ENCODE measurements at places on chromosomes 16 and 17.

GRCh38 chr16:89899879-89900481 lies 18.7 kb upstream of the MC1R start:
- peak; percentile 43 for DNase-seq

DNA sequence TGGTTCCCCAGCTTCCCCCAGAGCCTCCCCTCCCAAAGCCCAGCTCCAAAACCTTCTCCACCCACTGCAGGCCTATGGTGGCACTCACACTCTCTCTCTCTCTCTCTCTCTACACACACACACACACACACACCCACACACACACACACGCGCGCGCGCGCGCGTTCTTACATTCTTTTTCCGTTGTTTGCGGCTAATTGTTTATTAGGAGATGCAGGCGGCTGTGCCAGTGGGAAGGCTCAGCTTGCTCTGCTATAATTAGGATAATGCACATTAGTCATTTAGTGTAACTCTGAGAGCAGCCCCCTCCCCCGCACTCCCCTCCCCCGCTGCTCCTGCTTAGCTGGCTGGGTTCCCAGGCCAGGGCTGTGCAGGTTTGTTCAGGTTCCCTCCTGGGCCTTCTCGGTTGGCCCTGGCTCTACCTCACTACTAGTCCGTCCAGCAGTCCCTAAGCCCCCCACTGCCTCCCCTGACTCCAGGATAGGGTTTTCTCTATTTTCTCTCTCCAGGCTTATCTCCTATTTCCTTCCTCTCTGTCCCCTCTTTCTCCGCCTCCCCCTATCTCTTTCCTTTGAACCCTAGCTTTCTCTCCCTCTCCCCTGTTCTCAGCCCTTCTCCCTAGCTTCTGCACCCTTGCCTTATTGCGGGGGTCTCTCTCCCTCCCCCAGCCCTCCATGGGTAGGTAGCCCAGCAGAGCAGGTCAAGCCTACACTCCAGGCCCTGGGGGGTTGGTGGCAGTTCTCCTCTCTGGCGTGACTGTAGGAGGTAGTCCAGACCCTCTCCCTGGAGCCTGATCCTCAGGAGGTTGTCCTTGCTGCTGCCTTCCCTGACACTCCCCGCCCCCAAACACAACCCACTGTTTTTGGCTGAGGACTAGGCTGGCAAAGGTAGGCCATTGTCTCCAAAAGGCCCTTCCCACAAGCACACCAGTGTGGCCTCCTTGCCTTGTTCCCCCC lies 34.0 kb downstream of the TMEM132E start:
- DNase-seq, result no peak

DNA sequence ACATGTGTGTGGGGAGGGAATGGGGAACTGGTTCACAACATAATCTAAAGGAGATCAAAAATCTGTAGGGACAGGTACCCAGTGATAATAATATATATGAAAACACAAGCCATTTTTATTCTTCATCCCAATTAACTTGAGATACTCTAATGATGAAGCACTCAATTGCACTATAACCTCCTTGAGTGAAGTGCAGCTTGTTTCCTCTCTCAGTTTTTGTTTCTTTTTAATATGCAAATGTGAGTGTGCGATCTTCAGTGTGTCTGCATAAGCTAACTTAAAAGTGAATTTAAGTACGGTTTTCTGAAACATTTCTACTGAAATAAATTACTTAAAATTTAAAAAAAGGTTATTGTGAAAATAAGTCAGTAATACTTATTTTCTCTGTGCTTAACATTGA lies 623.5 kb downstream of the CDH11 start:
- DNase-seq, result no peak

- peak; percentile 46 for DNase-seq
Observed at GRCh38 chr17:43366891-43367736, 31.7 kb upstream of the ARL4D start.

DNA sequence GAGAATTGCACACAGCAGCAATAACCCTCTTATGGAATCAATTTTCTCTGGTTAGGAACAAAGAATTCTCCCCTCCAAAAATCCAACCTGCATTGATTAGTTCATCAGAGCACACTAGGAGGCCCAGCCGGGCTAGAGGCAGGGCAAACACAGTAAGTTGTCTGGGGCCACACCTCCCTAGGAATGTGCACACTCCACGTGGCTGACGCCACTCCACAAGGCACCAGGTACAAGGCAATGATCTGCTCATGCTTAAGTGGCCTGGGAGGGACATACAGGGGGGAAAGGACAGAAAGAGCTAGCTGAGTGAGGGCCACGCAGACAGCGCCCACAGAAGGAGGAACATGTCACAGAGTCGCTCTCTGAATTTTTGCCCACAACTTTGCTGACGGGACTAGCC lies 107.6 kb downstream of the SLC39A11 start:
- no peak for DNase-seq

GRCh38 chr16:1491327-1491726 lies 1.8 kb upstream of the TELO2 start:
- no peak for DNase-seq

DNA sequence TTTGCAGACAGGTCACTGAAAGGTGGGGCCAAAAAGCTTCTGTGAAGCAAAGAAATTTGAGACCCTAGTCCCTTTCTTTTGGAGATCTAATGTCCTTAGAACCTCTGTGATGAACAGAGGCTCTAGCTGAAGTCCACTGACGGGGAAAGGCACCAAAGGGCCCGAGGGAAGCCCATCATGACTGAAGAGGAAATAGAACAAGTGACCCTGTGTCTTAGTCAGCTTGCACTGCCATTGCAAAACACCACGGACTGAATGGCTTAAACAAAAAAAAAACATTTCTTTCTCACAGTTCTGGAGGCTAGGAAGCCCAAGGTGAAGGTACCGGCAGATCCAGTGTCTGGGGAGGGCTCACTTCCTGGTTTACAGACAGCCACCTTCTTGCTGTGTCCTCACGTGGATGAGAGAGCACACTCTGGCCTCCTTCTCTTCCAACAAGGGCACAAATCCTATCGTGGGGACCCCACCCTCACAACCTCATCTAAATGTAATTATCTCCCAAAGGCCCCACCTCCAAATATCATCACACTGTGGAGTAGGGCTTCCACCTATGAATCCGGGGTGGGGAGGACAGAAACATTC lies 24.3 kb upstream of the ASGR2 start:
- no peak for DNase-seq

DNA sequence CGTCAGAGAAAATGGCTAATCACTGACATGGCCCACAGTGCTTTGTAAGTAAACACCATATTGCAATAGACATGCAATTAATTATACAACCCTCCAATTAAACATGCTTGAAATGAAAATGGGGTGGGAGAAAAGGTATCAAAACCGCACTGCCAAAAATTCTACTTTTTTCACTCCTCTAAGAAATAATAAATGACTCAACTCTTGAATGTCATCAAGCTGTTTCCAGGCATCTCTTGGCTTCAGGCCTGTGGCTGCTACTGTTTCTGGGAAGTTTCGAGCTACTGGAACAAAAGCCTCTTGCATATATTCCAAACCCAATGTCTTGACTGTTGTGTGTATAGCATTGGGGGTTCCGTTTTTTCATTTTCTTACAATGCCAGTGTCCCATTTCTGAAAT lies 412.6 kb downstream of the RBFOX1 start:
- DNase-seq, result no peak

DNA sequence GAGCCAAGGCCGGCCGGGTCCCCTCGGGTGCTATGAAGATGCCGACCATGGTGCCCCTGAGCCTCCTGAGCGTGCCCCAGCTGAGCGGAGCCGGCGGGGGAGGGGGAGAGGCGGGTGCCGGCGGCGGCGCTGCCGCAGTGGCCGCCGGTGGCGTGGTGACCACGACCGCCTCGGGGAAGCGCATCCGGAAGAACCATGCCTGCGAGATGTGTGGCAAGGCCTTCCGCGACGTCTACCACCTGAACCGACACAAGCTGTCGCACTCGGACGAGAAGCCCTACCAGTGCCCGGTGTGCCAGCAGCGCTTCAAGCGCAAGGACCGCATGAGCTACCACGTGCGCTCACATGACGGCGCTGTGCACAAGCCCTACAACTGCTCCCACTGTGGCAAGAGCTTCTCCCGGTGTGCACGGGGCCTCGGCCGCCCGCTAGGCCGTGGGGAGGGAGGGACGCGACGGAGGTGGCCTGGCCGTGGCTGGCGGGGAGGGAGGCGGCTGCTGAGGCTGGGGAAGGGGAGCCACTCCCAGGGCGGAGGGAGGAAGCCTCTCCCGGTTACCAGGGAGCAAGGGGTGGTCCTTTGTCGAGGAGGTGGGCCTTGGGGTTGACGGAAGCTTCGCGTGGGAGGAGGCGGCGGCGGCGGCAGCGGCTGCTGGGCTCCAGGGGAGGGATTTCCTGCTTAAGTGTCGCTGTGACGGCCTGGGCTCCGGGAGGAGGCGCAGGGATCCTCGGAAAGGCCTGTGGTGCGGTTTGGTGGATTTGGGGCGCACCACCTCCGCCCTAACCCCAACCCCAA lies 1.3 kb downstream of the MAZ start:
- DNase-seq, result peak; percentile 96

GRCh38 chr17:57567251-57567650 lies 177.8 kb downstream of the CCDC182 start:
- DNase-seq, result no peak

GRCh38 chr17:13557077-13557476 lies 44.7 kb downstream of the HS3ST3A1 start:
- DNase-seq, result peak; percentile 86

DNA sequence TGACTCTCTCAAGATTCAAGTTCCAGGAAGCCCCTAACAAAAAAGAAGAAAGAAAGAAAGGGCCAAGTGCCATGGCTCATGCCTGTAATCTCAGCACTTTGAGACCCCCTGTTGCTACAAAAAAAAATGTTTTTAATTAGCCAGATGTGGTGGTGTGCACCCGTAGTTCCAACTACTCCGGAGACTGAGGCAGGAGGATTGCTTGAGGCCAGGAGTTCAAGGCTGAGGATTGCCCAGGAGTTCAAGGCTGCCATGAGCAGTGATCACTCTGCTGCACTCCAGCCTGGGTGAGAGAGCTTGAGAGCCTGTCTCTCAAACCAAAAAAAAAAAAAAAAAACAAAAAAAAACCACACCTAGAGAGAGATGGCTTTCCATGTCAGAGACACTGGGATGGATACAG lies 18.8 kb downstream of the TLE7 start:
- no peak for DNase-seq

GRCh38 chr17:64355536-64356303 lies 34.9 kb downstream of the PECAM1 start:
- no peak for DNase-seq

DNA sequence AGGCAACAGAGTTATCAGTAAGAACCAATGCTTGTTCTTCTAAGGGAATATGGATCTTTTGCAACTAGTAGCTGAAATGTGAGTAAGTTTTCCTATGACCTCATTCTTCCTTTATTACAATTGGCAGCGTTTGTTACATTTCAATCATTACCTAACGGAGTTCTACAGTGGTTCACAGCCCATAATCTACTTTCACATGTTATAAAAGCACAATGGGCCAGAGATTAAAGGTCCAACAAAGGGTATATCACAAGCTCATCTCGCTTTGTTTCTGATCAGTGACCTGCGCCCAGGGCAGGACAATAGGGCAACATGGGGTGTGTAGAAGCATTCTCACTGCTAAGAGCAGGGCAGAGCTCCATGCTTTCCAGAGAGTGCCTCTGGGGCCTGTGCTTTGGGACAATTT lies 279.9 kb upstream of the DYNLRB2 start:
- no peak for DNase-seq

- no peak for DNase-seq
Observed at GRCh38 chr16:3038896-3039295, 2.2 kb upstream of the BICDL2 start.

DNA sequence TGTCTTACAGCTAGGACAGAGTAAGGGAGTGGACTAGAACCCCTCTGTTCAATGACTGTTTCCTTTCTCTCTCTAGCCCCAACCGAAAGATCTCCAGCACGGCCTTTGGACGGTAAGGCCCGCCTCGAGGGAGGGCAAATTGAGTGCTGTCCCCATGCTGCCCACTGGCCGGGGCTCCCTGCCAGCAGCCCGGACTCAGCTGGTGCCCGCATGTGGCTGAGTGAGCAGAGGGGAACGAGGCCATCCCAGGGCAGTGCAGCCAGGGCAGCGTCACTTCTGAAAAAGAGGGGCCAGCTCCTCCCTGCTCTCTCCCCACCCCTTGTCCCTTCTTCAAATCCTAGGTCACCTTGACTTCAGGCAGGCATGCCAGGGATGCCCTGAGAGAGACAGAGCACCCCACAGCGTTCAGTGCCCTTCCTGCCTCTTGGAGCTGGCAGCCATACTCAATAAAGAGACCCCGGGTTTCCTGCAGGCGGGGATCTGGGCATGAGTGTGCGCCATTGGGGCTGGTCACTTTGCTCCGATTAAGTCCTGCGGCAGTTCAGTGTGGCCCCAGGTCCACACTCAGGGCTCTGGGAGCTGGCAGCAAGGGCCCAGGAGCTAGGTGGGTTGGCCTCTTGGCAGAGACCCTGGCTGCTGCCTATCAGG lies 130.9 kb downstream of the RAB11FIP4 start:
- DNase-seq, result no peak
